ENCODE measurements at places on chromosomes 2 and 18. TPM values are rescaled to one million over a fixed set of nuclear protein-coding genes. Genes with fewer than 3 reads are reported as not detected.

Gene TCF4
- 70.6 TPM for total RNA-seq

Gene FZD7
- total RNA-seq: 2.6 TPM

Gene RGPD4
- total RNA-seq: 0.17 TPM

Gene EGR4
- total RNA-seq: not detected

Gene OR6B2
- total RNA-seq: not detected

Gene VWC2L
- not detected for total RNA-seq

Gene FAM228A
- total RNA-seq: 0.30 TPM

Gene EIF4E2
- total RNA-seq: 67.0 TPM

Gene SP110
- 32.4 TPM for total RNA-seq

Gene CRYGA
- not detected for total RNA-seq

Gene DNER
- 2.1 TPM for total RNA-seq

Gene C1GALT1C1L
- total RNA-seq: 0.77 TPM
